ENCODE measurements at places on chromosomes 1 and 21.

DNA sequence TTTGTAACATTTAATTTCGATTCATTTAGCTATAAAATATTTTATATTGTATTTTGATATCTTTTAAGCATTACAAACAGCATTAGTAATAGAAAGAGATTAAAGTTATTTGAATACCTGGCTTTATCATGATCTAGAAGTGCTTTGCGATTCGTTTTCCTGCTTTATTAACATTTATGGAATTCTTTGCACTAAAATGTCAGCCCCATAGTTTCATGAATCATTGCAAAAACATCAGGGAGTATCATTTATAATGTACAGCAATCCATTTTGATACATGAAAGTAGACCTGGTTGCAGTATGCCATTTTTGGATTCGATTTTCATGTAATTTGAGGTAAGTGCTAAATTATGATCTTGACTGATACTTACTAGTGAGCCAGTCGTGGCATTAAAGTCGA lies 108.0 kb upstream of the DPYD start:
- peak; percentile 6 for DNase-seq

- peak; percentile 94 for DNase-seq
Observed at GRCh38 chr1:23376890-23377811, 7.5 kb upstream of the ZNF436 start.

- DNase-seq: no peak
Observed at GRCh38 chr1:98304888-98305287, 356.6 kb upstream of the SNX7 start.

DNA sequence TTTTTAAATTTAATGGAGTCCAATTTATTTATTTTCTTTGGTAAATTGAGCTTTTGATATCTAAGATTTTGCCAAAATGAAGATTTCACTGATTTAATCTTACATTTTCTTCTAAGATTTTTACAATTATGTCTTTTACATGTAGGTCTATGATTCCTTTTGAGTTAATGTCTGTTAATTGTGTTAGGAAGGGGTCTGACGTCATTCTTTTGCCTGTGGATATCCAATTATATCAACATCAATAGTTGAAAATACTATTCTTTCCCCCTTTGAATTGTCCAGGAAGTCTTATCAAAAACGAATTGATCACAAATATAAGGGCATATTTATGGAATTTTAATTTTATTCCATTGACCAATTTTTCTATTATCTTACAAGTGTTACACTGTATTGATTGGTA lies 1258.8 kb upstream of the B3GALT2 start:
- no peak for DNase-seq

DNA sequence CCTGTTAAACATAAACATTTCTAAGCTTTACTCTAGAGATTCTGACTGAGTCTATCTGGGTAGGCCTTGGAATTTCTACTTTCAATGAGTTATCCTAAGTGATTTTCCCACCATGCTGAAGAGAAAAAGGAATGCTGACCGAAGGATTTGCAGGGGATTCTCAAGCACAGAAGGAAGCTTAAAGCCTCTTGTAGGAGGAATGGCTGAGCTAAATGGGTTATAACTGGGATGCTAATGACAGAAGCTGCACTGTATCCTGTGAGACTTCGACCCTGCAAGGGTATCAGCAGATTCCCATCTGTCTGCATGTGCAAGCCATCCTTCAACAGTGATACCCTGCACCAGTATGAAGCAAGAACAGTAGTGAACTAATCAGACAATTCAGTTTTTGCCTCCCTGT lies 35.4 kb downstream of the SLC35D1 start:
- DNase-seq: no peak
